ENCODE measurements at places on chromosomes 2 and 18.

DNA sequence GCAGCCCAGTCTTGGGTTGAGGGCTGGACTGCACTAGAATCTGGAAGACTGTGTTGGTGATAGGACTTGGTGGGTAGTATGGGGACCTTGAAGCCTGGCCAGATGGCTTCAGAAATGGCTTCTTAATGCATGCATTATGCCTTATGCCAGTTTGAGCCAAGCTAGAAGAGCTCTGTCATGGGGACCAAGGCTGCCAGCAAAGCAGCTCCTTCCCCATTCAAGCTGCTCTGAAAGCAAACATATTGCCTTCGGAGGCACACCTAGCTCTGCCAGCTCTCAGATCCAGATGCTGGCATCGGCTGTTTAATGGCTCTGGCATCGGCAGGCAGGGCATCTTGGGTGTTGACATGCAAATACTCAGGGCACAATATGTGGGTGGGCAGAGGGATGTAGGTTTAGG lies 59.0 kb upstream of the IGFBP5 start:
- no peak for DNase-seq

DNA sequence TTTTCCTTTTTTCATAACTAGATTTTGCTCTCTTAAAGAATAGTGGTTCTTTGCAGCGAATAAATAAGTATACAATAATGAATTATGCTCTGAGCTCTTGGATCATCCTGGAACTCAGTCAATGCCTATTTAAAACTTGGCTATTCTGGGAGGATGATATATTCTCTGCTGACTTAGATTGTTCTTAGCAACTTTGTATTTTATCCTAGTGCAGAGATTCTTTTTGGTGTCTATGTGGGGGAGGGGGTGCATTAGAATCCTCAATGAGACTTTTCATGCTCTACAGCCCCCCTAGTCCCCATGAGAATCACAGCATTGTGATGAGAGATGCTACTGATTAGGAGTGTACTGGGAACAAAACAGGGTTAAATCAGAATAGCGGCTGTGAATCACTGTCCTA lies 8.8 kb upstream of the FAM98A start:
- DNase-seq = no peak

- DNase-seq = no peak
These were observed 89.9 kb downstream of the LYPD6 start for GRCh38 chr2:149420053-149420963.

- no peak for DNase-seq
These were observed 322.4 kb downstream of the TNS1 start for GRCh38 chr2:217680381-217680780.

GRCh38 chr18:77573571-77573970 lies 323.9 kb downstream of the GALR1 start:
- no peak for DNase-seq

GRCh38 chr2:239208465-239209180 lies 192.2 kb downstream of the HDAC4 start:
- peak; percentile 39 for DNase-seq

DNA sequence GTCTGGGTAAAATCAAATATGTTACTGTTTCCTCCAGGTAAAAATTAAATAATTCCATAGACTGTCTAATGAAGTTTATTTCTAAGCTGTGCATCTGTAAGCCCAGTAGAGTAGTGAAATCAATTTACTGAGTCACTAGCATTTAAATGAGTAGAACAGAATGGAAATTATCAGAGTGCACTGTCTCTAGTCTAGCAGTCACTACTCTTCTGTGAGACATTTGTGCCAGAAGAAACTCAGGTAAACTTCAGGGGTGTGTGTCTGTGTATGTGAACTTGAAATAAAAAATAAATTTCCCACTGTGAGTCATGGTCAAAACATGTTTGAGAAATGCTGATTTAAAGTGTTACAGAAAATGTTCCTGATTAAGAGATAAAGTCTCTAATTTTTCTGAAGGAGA lies 146.4 kb downstream of the RIF1 start:
- DNase-seq = no peak

DNA sequence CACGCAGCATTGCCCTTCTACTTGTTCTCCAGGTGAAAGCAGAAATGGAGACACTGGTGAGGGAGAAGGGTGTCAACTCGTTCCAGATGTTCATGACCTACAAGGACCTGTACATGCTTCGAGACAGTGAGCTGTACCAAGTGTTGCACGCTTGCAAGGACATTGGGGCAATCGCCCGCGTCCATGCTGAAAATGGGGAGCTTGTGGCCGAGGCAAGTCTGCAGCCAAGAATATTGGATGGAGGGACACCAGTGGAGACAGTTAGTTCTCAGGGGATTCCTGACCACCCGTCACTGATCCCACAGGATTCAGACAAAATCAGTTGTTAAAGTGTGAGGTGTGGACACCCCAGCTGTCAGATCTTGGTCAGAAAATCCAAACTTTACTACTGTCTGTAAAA lies 43.2 kb upstream of the MAPRE3 start:
- no peak for DNase-seq

DNA sequence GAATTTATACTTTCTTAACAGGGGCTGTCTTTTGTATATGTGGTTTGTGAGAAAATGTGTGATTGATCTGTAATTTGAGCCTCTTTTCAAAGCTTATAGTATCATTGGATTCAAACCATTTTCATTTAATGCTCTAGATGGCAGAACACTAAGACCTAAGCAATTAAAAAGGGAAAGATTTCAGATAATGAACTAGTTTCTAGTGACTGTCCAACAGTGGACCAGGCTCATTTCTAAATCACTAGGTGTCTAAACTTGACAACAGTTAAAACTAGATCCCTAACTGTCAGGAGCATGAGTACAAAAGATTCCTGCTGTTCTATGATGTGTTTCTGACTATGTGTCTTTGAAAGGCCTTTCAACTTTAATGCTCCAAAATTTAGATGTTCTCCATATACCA lies 54.6 kb downstream of the ANKRD44 start:
- no peak for DNase-seq

- DNase-seq = no peak
These were observed 310.5 kb downstream of the SMAD2 start for GRCh38 chr18:47619771-47620448.

GRCh38 chr18:79587779-79588635 lies 91.6 kb upstream of the CTDP1 start:
- DNase-seq = no peak

- DNase-seq = no peak
These were observed 111.7 kb downstream of the CDH2 start for GRCh38 chr18:28065031-28065792.

GRCh38 chr2:98463081-98463481 lies 18.4 kb downstream of the INPP4A start:
- no peak for DNase-seq

- DNase-seq = peak; percentile 23
These were observed 70.2 kb downstream of the HRH4 start for GRCh38 chr18:24530630-24531111.

DNA sequence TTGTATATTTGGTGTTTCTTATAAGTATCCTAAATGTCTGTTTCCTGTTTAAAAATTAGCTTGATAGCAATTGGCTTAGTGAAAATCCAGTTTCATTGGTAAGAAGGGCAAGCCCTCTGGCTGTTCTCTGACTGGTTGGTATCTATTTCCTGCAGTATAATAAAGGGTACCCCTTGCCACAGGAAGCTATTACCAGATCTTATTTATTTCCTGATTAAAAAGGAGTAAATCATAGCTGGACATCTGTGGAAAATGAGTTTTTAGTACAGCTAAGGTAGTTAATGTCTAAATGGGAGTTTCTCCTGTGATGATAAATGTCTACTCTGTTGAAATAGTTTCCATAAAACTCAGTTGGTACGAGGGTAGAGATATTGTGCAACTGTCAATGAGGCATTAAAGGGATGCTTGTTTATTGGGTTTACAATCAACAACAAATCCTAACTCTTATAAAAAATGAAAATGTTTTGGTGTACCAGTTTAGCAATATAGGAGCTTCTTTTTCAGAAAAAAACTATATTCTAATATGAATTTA lies 58.7 kb downstream of the FASTKD2 start:
- DNase-seq = no peak

DNA sequence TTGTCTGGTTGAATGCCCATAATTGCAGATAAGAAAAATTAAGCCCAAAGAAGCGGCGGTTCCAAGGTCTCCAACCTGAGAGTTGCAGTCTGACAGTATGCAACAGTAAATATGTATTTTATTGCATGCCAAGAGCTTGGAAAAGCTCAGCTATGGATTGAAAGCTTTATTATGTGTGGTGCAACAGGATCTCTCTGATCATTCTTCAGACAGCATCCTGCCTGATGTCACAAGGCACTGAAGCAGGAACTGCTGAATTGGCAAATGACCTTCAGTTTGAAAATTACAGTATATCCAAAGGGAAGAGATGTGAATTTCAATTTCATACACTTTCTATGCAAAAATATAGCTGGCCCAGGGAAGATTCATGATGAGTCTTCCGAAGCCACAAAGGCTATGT lies 42.5 kb downstream of the DOCK10 start:
- DNase-seq = no peak

DNA sequence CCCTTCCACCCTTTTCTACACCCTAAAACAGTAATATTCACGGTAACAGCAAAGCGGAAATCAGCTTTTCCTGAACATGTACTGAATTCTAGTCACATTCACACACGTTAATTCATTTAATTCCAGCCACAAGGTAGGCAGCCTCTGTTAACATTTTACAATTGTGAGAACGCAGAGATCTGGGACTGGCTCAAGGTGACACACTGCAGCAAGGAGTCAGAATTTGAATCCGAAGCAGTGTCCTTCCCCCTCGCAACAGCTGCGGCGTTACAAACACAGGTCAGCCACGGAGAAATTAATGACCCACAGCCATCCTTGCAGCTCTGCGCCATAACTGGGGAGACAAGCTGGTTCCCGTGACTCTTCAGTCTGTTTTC lies 818 bp upstream of the SLC20A1 start:
- no peak for DNase-seq

DNA sequence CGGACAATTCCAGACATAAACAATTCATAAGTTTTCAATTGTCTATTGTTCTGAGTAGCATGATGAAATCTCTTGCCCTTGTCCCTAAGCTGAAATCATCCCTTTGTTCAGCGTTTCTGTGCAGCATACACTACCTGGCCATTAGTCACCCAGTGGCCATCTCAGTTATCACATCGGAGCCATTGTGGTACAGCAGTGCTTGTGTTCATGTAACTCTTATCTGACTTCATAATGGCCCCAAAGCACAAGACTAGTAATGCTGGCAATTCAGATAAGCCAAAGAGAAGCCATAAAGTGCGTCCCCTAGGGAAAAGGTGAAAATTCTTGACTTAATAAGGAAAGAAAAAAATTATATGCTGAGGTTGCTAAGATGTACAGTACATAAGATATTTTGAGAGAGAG lies 127.2 kb downstream of the FHOD3 start:
- peak; percentile 3 for DNase-seq

DNA sequence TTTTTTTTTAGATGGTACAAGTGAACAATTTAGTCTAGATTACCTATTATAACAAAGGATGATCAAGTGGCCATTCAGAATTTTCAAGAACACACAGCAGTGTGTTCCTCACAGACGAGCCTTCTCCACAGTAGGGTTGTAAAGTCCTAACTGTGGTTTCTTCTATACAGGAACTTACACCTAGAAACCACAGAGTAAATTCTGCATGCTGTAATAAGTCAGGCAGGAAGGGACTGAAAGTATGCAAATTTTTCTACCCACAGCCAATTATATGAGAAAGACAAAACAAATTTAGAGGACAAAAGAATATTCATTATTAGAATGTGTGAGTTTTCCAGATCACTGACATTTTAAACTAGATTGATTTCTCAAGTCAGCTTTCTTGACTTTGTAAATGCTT lies 99.5 kb downstream of the RBMS1 start:
- no peak for DNase-seq

- DNase-seq = no peak
These were observed 491 bp downstream of the L3MBTL4 start for GRCh38 chr18:6414118-6414722.

- DNase-seq = peak; percentile 45
These were observed 725 bp upstream of the ANKRD53 start for GRCh38 chr2:70977605-70978205.

- DNase-seq = no peak
These were observed 94.5 kb downstream of the VSNL1 start for GRCh38 chr2:17634997-17635396.

- DNase-seq = no peak
These were observed 121.0 kb upstream of the HAAO start for GRCh38 chr2:42913280-42913878.

GRCh38 chr18:45527891-45528290 lies 87.4 kb upstream of the SLC14A2 start:
- DNase-seq = peak; percentile 2

GRCh38 chr18:56789004-56789888 lies 138.1 kb downstream of the WDR7 start:
- peak; percentile 33 for DNase-seq

DNA sequence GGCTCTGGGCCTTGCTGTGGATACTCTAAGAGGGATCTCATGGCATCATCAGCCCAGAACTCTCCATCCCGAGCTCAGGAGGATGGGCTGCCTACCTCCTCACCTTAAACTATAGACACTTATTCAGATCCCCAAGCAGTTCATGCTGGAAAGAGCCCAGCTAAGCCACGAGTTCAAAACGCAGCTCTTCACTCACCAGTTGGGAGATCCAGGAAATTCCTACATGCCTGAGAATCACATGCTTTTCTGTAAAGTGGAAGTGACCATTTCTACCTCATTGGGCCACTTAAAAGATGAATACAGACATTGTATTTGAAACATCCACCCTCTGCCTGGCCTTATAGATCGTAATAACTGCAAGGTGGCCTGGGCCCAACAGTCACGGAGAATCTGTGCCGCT lies 6.6 kb downstream of the ATOH8 start:
- no peak for DNase-seq

DNA sequence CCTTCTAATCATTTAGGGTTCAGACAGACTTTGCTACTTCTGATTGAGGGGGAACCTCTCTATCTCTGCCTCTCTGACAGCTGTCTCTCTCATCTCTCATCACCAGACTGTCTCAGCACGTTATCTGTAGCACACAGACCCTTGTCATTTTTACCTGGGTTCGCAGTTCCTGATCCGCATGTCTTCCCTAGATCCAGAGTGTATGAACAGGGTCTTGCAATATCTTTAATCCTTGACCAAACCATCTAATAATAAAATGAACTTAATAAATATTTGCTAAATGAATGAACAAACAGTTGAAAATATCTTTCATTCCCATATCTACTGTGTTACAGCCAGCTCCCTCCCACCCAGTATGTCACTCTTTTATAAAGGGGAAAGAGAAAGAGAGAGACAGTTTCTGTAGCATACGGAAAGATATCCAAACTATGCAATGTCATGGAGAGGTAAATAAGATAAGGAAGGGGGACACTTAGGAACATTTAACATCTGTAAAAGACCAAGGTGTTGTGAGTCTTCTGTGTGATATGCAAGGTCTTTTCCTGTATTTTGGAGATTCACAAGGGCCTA lies 507.6 kb downstream of the SUCLG1 start:
- DNase-seq = no peak

GRCh38 chr2:54979321-54980044 lies 70.8 kb downstream of the RTN4 start:
- DNase-seq = peak; percentile 71

- DNase-seq = peak; percentile 75
These were observed 213.9 kb downstream of the TFCP2L1 start for GRCh38 chr2:121071034-121071504.

GRCh38 chr2:38115216-38116032 lies 39.5 kb upstream of the CYP1B1 start:
- DNase-seq = peak; percentile 98

GRCh38 chr18:80108121-80108536 lies 933 bp upstream of the ADNP2 start:
- DNase-seq = no peak

- DNase-seq = no peak
These were observed 660.6 kb downstream of the NYAP2 start for GRCh38 chr2:226059961-226060627.

- no peak for DNase-seq
These were observed 60.5 kb downstream of the MAP4K4 start for GRCh38 chr2:101758001-101758400.

- no peak for DNase-seq
These were observed 111.3 kb upstream of the CAVIN2 start for GRCh38 chr2:191957996-191958860.
